Posterior cingulate gyrus (tissue), 11 donors: ENCODE measurements at places on chromosomes 16 and 17.

DNA sequence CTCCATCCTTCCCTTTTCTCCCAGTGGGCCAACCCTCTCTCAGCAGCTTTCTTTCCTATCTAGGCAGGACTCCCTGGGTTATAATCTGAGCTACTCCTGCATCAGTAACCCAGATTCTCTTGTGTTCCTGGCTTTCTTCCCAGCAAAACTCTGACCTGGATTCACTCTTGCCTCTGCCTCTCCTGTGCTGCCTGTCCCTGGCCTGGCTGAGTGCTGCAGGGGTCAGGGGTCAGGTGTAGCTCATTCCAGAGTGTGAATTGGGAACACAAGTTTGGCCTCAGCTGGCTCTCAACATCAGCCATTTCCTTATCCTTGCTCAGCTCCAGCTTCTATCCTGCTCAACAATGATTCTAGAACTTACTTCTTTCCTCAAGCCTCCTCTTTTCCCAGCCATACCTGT, 2.5 kb upstream of the ST6GALNAC2 start:
- DNase-seq = no peak

GRCh38 chr17:7289256-7290032, 5.0 kb downstream of the YBX2 start:
- no peak for DNase-seq

DNA sequence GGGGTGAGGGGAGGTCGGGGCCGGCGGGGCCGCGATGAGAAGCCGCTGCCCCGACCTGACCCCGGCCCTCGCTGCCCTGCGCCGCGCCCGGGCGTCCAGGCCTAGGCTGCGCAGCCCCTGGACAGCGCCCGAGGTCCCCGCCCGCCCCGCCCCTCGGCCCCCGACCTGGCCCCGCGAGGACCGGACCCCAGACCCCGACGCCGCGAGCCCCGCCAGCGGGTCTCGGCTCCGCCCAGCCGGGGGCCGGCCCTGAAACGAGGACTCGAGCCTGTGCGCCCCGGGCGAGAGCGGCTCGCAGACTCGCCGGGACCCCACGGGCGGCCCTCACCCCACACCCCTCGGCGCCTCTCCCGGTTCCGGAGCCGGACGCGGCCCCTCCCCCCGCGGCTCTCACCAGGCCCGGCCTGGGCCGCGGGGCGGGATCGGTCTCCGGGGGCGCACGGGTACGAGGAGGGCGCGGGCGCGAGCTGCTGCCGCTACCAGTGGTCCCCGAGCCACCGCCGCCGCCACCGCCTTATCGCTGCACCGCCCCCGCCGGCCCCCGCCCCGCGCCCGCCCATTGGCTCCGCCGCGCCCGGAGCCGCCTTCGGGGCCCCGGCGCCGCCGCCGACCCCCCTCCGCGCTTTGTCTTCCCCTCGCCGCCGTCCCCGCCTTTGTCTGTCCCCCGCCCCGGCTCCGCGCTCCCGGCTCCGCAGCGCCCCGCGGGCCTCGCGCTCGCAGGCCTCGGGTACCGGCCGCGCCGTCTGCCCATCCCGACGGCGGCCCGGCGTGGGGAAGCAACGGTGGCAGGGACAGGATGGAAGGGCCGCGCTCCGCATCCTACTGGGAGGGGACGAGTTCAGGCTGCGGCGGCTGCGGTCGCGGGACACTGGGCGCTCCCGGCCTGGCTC, at the start of gene LIMD2:
Gene LIMD2 (minus strand): TSS at position 488 of the 890 bp plus-strand sequence. CDS start 827 bp downstream, outside the sequence.
- DNase-seq = no peak

GRCh38 chr17:34757106-34757505, 177.7 kb downstream of the TMEM132E start:
- DNase-seq = no peak

DNA sequence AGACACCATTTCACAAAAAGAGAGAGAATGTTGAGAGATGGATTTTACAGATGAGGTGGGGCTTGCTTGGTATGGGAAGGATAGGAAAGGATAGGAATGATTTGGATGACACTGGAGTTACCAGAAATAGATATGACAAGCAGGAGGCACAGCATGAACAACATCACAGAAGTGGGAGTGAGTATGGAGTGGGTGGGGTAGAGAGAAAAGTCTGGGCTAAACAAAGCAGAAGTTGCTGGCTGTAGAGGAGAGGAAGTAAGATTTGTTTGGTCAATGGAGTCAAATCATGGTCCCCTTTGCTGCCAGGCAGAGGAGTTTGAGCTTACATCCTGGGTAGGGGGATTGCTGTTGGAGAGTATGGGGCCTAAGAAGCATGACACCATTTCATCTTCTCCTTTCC, 101.7 kb downstream of the VAT1L start:
- no peak for DNase-seq
